ENCODE measurements at places on chromosomes 11 and 22. TPM values are rescaled to one million over a fixed set of nuclear protein-coding genes. Genes with fewer than 3 reads are reported as not detected.
A peak's percentile ranks its signal among the peaks of the same experiment; 100 is the strongest.

DNA sequence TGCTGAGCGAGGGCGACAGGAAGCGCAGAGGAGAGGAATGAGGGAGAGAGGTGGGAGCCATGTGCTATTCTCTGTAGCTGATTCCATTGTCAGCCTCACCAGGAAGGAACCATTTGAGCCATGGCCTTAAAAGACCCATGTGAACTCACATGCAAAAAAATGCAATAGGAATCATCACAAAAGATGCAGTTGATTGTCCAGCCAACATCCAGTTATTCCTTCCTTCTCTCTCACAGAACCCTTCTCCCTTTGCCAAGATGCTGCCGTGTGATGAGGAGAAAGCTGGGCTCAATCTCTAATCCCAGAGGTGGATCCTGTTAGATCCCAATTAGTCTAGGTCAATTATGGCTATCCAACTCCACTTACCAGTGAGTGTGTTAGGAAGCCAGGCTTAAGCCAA is 58.2 kb upstream of the RRAS2 start:
- DNase-seq = no peak

DNA sequence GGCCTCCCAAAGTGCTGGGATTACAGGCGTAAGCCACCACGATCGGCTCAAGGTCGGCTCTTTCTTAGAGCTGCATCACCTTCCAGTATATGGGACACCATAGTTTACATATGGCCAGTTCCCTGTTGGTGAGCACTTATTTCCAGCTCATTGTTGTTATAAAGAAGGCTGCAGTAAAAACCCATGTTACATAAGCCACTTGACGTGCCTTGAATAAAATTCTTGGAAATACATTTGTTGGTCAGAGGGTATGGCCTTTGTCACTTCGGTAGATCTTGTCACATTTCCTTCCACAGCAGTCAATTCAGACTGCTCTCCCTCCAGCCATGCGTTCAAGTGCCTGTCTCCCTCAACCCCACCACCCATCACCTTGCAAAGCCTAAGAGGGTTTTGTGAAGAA is 92.9 kb downstream of the PRR5L start:
- DNase-seq = no peak

GRCh38 chr11:43574949-43575912 is 105.3 kb upstream of the HSD17B12 start:
- DNase-seq = peak; percentile 27

Gene MSANTD2
- 3.1 TPM for polyA plus RNA-seq

Gene THRSP
- 9.5 TPM for polyA plus RNA-seq

DNA sequence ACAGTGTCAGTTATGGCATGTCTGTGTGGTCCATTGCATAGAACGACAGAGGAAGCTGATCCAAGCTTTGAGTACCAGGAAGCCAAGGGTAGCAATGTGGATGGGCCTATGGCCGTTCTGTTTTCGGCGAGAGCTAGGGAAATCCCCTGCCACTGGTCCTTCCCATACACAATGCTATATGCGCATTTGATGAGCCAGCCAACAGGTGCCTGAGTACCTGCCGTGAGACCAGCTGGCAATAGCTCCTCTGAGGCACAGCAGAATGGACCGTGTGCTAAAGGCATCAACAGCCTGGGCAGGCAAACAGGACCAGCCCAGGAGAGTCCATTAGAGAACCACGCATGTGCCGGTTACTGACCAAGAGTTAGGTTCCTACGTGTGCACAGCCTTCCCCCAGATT is 753.0 kb downstream of the NTM start:
- DNase-seq = no peak

- DNase-seq = peak; percentile 77
Measured at GRCh38 chr11:67266449-67267187, at the start of gene GRK2. Gene GRK2, plus strand, starts transcription at chr11:67266473. Its CDS starts 227 bp downstream, at chr11:67266700.

DNA sequence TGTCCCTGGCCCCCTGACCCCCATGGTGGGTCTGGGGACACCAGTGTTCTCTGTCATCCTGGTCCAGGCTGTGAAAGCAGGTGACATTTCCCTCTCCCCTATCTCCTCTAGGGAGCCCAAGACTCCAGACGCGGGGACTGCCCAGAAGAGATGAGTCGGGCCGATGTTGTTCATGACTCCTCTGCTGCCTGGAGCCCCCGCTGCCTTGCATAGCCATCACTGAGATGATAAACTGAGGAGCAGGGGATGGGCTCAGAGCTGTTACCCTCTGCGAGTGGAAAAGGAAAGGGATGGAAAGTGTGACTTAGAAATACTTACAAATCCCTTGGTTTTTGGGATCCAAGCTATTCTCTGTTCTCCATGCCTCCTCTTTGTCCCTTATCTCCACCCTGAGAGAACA is 209.6 kb downstream of the DSCAML1 start:
- no peak for DNase-seq

Gene CHKA
- 15.9 TPM for polyA plus RNA-seq

GRCh38 chr11:30758012-30758411 is 171.9 kb upstream of the MPPED2 start:
- DNase-seq = no peak

Gene CDC42EP1
- polyA plus RNA-seq = 17.7 TPM

DNA sequence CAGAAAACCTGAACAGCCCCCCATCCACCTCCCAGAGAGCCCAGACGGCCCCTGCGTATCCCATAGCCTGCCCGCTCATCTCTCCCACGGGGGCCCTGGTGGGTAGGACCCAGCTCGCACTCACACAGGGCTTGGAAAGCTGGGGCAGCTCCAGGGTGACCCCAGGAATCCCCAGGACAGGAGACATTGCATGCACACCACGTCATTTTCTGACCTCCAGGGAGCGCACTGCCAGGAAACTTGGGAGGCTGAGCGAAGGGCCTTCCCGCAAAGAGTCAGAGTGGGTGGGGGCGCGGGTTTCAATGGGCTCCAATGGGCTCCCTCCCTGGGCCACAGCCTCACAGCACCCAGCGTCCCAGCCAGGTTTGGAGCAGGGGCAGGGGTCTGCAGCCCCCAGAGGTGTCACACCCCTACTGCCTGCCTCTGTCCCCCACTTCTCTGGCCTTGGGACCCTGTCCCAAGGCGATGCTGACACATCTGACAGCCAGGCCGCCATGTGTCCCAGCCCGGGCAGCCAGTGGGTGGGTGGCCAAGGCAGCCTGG is 8.2 kb upstream of the SYT8 start:
- DNase-seq = peak; percentile 55

Gene BARX2
- polyA plus RNA-seq = 0.03 TPM

GRCh38 chr22:19555651-19556050 is 31.4 kb upstream of the CLDN5 start:
- DNase-seq = no peak

Gene DAGLA
- 2.2 TPM for polyA plus RNA-seq

Gene SLC29A2
- 29.7 TPM for polyA plus RNA-seq

Data from heart left ventricle (tissue), 16 donors.